Activated naive CD4-positive, alpha-beta T cell treated with anti-CD3 and anti-CD28 coated beads, Interleukin-2, amount 50 U/mL, for 72 hours (primary cell): ENCODE measurements at places on chromosomes 7 and 10. TPM values are rescaled to one million over a fixed set of nuclear protein-coding genes. Genes with fewer than 3 reads are reported as not detected.

- no peak for DNase-seq
Observed at GRCh38 chr10:3838460-3839437, 53.7 kb upstream of the KLF6 start.

The MACROH2A2 gene
- 2.0 TPM for total RNA-seq

- no peak for DNase-seq
Observed at GRCh38 chr10:117408436-117409384, 33.5 kb upstream of the PDZD8 start.

GRCh38 chr7:11341285-11341944 lies 367.7 kb downstream of the PHF14 start:
- no peak for DNase-seq

- DNase-seq: no peak
Observed at GRCh38 chr10:6843894-6844650, 264.0 kb upstream of the PRKCQ start.

DNA sequence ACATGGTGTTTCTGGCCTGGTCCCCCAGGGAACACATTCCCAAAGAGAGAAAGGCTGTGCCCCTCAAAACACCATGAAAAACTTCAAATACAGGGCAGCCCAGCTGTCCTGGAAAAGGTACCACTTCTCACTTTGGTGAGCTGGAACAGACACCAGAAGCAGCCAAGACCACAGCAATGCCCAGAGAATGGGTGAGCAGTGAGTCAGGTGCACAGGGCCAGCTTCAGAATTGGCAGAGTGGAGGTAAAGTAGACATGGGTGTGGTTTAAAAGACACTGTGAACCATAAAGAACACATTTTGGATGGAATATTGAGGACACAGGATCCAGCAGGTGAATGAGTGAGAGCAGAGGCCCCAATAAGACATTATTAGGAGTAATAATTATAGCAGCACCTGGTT lies 51.3 kb downstream of the FAM13C start:
- no peak for DNase-seq

The CD36 gene
- not detected for total RNA-seq
